Left ventricle myocardium superior (tissue), 1 donor: ENCODE measurements at places on chromosomes 3 and 15.

GRCh38 chr3:124653797-124654469 lies 76.3 kb upstream of the UMPS start:
- DNase-seq: peak; percentile 34

- DNase-seq: no peak
Observed at GRCh38 chr3:22947851-22948250, 255.3 kb upstream of the UBE2E2 start.

- no peak for DNase-seq
Observed at GRCh38 chr15:62128916-62129315, 36.2 kb downstream of the C2CD4B start.

DNA sequence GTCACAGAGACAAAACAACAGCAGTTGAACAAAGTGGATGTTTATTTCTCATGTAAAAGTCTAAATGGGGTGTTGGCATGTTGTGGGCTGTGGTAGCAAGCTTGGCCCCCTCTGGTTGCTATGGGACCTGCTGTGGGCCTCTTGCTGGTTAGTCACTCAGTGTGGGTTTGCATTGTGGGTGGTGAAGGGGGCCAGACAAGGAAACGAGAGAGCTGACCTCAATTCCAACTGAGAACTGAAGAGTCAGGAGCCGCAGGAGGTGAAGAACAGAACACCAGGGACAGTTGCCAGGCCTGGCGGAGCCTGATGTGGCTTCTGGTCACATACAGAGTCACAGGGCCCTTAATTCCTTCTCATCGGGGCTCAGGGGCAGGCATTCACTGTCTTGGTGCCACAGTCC lies 1.9 kb upstream of the ADPGK start:
- DNase-seq: no peak

GRCh38 chr3:169573148-169573547 lies 90.4 kb downstream of the MECOM start:
- DNase-seq: no peak

- DNase-seq: no peak
Observed at GRCh38 chr3:148379763-148380382, 317.8 kb upstream of the AGTR1 start.

DNA sequence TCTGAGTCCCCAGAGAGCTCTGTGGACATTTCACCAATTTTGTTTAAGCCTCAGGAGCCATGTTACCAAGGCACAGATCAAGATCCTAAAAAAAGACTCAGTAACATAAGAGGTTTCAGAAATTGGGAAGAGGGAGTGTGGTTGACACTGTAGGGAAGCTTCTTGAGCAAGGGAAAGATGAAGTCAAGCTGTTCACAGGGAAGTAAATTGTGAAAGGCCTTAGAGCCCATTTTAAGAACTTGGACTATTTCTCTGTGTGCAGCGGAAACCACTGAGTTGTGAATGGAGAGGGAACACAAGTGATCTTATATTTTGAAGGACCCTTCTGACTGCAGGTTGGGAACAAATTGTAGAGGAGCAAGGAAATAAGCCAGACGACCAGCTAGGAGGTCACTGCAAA lies 18.7 kb downstream of the BCL2A1 start:
- DNase-seq: no peak

- no peak for DNase-seq
Observed at GRCh38 chr3:51734572-51734907, 27.7 kb downstream of the GRM2 start.

- DNase-seq: no peak
Observed at GRCh38 chr3:9863058-9863772, 16.8 kb downstream of the CIDEC start.

DNA sequence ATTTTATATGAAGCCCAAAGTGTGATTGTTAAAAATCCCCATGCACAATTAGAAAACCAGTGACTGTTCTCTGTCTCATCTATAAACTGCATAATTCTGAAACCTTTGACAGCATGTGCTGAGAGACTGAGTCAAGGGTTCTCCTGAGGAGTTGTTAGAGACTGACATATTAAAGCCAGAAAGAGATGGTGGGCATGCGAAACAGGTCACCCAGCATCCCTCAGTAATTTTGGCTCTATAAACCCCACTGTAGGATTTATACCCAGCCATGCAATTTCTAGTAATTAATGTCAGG lies 3.6 kb downstream of the VGLL3 start:
- no peak for DNase-seq

DNA sequence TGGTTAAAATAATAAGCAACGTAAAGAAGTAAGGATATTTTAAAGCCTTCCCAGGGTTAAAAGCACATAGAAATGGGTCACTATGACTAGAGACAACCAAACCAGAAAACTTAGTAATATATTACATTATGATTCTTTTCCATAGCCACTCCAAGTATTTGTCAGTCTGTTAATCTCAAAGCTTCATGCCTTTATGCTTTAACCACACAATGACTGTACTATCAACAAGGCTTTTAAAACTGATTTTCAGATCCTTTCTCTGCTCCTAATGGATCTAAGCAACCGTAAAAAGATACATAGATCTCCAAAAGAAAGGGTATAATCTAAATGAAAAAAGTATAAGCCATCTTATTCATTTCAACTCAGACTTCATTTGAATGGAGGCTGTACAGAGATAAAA lies 14.4 kb downstream of the SECISBP2L start:
- DNase-seq: no peak

GRCh38 chr3:35908366-35909232 lies 269.3 kb downstream of the ARPP21 start:
- DNase-seq: peak; percentile 42

DNA sequence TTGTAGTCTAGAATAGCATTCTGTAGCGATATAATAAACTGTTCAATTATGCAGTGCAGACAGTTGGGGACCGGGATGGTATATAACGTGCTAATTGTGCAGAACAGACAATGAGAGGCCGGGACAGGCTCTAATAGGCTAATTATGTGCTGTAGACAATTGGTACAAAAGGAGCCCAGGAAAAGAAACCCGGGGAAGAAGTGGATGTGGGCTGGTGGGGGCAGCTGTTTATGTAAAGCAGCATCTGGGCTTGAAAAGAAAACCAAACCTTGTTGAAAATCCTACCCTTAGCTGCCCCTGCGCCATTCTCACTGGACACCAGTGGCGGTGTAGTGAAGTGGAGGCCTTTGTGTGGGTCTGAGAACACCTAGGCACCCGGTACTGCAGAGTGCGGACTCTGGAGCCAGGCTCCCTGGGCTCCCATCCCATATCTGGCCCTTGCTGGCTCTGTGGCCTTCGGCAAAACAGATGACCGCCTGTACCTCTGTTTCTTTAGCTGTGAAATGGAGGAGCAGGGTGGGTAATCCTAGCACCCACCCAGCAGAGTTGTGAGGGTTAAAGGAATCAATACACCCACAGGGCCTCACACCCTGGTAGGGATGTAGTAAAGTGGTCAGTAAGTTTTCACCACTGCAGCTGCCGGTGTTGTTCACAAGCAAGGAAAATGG lies 51.5 kb downstream of the CMTM6 start:
- DNase-seq: no peak

DNA sequence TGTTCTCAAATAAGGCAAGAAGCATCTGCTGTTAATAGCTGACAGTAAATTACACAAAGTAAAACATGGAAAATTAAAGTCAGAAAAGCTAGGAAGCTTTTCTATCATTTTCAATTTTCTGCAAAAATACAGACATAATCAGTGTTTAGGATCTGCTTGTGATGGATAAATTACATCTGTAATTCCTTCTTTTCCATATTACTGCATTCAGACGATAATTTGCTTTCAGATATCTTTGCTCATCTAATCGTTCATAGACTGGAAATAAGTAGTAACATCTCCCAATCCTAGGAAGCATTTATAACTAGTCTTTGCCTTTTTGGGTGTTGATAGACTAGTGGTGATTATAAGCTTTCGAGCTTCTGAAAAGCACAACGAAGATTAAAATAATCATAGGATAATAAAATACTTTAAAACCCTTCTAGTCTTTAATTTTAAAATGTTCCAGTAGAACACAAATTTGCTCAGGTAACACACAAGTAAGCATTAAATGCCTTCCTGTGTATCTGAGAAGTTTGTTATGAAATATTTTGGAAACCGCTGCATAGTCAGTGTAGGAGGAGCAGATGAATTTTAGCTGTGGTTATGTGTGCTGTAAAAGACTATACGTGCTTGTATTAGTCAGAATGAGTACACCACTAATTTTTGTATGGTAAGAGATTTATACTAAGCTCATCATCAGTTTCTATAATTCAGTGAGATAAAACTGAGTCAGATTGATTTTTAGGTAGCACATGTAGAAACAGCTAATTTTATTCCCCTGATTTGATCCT lies 41.0 kb downstream of the MBNL1 start:
- no peak for DNase-seq

DNA sequence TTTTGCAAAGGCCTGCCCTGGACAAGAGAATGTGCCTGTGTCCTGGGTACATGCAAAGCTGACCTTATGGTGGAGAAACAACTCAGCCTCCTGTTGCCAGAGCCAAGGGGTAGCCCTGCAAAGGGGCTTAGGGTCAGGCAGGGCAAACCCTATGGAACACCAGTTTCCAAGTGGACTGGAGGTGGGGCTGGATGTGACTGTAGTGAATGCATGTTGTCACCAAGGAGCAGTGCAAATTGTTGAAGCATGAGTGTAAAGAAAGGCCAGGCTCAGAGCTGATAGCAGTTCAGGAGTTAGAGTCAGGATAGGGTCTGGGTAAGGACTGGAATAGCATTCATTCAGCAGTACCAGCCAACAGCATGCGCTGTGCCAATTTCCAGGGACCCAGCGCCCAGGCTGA lies 82.9 kb upstream of the PXYLP1 start:
- no peak for DNase-seq

GRCh38 chr15:64634027-64634426 lies 141.4 kb downstream of the RBPMS2 start:
- no peak for DNase-seq

- DNase-seq: no peak
Observed at GRCh38 chr3:67685499-67685898, 31.1 kb upstream of the SUCLG2 start.

DNA sequence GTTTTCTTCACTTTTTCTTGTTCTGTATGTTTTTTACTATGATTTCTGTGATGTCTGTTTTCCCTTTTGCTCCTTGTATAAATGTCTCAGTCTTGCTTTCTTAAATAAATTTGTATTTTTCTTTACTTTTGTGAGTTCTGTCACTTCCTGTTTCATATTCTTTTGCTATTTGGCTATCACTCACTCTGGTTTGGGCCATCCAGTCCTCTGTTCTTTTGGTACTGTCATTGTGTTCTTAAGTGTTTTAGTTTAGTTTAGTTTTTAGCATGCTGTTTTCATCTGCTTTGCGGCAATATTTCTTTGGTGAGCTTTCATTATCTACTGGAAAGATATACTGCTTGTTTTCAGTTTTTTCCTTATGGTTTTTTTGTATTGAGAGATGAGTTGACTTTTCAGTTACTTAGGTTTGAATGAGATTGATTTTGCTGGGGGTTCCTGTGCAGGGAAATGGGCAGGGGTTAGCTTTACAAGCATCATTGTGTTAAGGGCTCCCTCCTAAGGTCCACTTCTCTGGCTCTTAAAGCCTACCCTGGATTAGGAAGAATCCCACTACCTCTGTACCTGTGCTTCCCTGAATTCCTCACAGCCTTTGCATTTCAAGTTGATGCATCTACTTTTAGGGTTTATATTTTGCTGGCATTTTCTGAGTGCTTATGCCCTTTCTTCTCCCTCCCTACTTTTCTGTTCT lies 35.1 kb downstream of the PDCD6IP start:
- DNase-seq: no peak

DNA sequence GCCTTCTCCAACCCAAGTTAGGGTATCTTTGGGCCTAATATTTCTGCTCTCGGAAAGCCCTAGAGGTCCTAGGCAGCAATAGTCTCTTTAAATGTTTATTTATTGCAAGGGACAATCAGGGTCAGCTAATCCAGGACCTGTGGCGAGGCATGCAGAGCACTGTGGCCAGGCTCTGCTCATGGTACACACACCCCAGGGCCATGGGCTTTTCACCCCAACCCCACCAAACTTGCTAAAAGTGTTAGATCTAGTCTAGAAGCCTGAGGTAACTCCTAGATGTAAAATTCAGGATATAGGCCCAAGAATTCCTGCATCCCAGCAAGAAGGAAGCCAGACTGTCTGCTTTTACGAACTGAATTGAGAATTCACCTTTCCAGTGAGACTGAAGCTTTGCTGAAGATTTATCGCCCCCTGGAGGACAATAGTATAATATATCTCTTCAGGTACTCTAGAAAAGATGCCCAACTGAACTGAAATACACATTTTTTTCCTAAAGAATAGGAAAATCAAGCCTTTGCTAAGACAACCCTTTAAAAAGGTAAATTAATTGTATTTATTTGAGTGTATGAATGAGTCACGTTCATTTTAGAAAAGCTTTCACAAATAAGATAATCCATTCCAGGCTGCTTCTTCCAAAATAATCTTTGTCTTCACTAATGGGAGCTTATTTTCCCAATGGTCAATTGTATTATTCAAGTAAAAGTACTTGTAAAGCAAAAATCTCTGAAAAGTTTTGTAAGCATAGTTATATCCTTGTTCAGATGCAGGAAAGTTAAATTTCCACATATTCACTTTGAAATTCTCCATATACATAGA lies 89.8 kb downstream of the LRRC3B start:
- DNase-seq: no peak

- no peak for DNase-seq
Observed at GRCh38 chr3:187802928-187803259, 57.6 kb upstream of the BCL6 start.

- no peak for DNase-seq
Observed at GRCh38 chr15:42157981-42158765, 1.7 kb upstream of the PLA2G4F start.

DNA sequence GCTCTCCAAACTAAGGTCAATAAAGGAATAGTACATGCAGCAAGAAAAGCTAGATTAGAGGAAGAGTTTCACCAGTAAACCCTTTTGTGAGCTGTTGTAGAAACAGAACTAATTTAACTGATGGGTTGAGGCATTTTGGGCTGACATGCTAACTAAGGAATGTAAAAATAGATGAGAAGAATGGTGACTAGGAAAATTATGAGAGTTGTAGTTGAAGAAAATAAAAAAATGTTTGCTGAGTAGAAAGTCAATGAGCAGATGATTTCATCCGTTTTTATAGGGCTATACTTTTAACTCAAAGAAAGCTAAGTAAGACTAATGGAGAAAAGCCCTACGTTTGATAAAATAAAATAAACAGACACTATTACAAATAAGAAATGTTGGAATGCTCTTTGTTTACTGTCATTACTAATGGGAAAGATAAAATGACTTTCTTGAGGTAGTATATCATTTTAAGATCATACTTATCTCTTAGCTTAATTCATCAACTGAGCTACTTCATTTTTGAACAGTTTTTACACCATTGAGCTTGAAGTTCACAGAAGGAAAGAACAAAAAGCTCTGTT lies 209.4 kb upstream of the DPH6 start:
- no peak for DNase-seq

- DNase-seq: no peak
Observed at GRCh38 chr3:188553569-188553968, 399.6 kb downstream of the LPP start.
